H54 (cell line): ENCODE measurements at places on chromosomes 1 and 21.

GRCh38 chr1:26278303-26278702 is 1.6 kb upstream of the SH3BGRL3 start:
- peak; percentile 28 for DNase-seq

DNA sequence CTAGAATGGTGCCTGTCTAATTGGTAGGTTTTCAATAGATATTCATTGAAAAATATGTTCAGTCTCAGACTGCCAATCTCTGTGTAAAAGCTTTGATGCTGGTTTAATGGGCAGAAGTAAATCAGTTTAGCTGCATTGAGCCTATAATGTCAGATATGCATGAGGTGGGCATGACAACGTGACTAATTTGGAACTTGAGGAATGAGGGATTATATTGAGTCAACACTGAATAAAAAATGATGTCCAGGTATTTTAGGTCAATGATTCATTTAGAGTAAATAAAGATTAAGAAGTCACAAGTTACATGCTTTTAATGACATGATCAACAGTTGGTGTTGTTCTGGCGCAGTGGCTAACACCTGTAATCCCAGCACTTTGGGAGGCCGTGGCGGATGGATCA is 3.0 kb downstream of the WDR3 start:
- no peak for DNase-seq

DNA sequence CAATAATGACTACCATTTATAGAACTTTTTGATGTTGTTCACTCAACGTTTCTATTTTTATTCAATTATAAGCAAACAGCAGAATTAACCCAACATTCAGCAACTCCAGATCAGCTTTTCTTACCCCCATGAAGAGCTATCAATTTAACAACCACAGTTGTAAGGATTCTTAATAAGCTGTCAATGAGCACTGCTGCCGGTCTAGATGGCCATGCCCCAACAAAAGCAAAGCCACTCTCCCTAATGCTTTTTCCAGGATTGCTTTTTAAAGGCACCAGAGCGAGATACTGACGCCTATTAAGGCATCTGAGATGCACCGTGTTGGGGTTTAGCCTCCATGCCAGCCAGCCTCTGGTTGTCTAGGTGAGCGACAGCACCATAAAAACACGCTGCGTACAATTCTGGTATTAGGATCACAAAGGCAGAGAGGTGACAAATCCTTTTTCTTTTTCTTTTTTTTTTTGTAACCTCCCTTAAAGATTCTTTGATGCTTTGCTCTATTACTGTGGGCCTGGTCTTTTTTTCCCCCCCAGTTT is 39.5 kb downstream of the PTPRC start:
- DNase-seq: no peak

GRCh38 chr1:58854576-58854975 is 70.7 kb upstream of the JUN start:
- DNase-seq: no peak

DNA sequence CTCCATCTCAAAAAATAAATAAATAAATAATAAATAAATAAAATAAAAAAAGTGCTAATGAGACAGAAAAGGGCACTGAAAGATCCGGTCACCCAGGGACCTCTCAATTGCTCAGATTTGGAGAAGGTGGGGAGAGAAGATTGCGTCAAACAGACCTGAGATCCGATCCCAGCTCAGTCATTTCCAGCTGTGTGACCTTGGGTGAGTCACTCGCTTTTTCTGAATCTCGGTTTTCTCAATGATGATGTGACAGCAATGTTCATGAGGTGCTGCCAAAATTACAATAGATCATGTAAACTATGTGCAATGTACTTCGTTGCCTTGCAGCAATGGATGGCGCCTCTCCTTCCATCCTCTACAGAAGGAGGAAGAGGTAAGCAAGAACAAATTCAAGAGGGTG is 11.1 kb upstream of the MEF2D start:
- no peak for DNase-seq

GRCh38 chr1:207430602-207431001 is 23.5 kb upstream of the CR2 start:
- no peak for DNase-seq

GRCh38 chr1:107479865-107480350 is 339.1 kb downstream of the NTNG1 start:
- no peak for DNase-seq

GRCh38 chr1:110227774-110228173 is 17.7 kb downstream of the KCNC4 start:
- DNase-seq: no peak

GRCh38 chr21:44490405-44490804 is 35.1 kb downstream of the LRRC3 start:
- DNase-seq: no peak
